SW 1271 (cell line): ENCODE measurements at places on chromosomes 5 and 9.

GRCh38 chr5:73437777-73438644 is 10.6 kb downstream of the FOXD1 start:
- DNase-seq: no peak

DNA sequence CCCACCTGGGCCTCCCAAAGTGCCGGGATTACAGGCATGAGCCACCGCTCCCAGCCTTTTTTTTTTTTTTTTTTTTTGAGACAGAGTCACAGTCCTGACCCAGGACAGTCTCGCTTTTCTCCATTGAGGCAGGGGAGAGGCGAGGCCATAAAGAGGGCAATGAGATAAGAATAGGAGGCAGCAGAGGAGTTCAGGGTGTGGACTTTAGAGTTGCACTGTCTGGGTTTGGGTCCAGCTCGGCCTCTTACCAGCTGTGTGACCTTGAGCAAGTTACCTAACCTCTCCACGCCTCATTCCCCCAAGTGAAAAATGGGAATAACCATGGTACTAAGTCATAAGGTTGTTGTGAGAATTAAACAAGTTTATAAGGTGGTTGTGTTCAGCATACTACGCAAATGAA is 24.6 kb upstream of the ANKH start:
- DNase-seq: no peak

GRCh38 chr5:17785774-17786173 is 151.5 kb downstream of the TAF11L14 start:
- DNase-seq: no peak

GRCh38 chr5:33850100-33850594 is 41.6 kb downstream of the ADAMTS12 start:
- no peak for DNase-seq

DNA sequence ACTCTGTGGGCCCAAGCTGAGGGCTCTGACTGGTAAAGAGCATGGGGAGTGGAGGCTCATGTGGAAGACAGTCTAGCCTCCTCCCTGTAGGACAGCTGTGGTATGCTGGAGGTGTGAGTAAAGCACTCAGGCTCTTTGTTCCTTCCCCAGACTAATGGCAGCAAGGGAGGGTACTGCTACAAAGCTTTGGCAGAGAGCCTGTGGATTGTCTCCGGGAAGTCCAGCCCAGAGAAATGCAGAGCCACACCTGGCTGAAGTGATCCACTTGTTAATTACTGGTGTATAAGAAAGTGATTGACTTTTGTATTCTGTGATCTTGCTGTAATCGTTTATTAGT is 161.7 kb downstream of the OXCT1 start:
- no peak for DNase-seq

DNA sequence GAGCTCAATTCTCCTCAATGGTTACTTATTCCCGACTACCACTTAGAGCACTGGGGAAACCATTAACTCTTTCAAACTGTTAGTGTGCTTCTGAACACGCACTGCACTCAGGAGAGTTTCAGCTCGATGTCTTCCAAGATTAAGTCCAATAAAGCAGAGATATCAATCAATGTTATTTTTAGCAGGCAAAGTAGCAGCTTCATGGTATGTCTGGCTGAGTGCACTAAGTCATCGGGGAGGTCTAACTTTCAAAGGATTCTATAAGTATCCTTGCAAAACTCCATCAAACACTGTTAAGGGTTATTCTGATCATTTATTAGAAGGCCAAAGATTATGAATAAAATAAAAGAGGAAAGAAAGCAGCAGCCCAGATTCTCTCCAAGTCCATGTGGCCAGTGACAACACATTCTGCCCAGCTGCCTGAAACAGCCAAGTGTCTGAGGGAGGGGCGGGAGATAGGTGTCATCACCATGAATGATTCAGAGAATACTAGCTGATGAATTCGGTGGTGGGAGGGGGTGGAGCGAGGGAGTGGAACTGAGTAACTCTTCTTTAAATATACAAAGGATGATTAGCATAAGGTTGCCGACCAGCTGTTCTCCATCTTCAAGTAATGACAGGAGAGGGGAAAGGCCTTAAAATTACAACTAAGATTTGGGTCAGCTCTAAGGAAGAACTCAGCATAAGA is 21.3 kb downstream of the NREP start:
- DNase-seq: no peak

- DNase-seq: no peak
Measured at GRCh38 chr5:180009581-180009980, 62.0 kb downstream of the RNF130 start.

DNA sequence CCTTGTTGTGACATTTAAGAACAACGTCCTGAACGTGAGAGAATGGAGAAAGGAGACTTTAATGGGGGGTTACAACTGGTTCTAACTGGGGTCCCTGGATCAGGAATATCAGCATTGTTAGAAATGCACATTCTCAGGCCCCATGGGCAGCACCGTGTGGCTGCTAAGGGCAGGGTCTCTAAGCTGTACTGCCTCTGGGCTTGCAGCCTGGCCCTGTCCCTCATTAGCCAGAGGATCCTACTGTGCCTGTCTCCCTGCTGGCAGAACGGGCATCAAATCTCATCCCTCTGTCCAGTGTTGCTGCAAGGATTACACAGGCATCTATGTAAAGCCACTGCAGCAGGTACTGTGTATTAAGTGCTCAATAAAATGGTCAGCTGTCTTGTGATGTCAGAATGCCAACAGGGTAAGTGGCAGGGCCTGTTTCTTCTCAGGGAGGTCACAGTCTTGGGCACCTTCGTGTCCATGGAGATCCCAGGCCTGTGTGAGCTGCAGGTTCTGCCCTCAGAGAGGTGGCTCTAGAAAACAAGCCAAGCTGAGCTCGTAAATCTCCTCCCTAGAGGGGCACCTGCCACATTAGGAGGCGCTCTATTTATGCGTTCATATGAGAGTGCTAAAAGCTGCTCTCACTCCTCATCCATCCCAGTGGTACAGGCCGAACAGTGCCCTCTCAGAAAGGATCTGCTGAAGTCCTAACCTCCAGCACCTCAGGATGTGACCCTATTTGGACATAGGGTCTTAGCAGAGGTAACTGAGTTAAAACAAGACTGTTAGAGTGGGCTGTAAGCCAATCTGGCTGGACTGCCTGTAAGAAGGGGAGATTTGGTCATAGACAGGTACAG is 210.5 kb downstream of the GADD45G start:
- DNase-seq: no peak
